ENCODE measurements at places on chromosomes 2 and 18. TPM values are rescaled to one million over a fixed set of nuclear protein-coding genes. Genes with fewer than 3 reads are reported as not detected.
A peak's percentile ranks its signal among the peaks of the same experiment; 100 is the strongest.

ING5 gene
- 19.3 TPM for polyA plus RNA-seq

FAP gene
- polyA plus RNA-seq = not detected

SPDYA gene
- polyA plus RNA-seq = 0.92 TPM

NMUR1 gene
- 0.04 TPM for polyA plus RNA-seq

GRHL1 gene
- polyA plus RNA-seq = 0.25 TPM

SCN7A gene
- polyA plus RNA-seq = not detected

SIX2 gene
- not detected for polyA plus RNA-seq

KYNU gene
- polyA plus RNA-seq = 31.3 TPM

DNA sequence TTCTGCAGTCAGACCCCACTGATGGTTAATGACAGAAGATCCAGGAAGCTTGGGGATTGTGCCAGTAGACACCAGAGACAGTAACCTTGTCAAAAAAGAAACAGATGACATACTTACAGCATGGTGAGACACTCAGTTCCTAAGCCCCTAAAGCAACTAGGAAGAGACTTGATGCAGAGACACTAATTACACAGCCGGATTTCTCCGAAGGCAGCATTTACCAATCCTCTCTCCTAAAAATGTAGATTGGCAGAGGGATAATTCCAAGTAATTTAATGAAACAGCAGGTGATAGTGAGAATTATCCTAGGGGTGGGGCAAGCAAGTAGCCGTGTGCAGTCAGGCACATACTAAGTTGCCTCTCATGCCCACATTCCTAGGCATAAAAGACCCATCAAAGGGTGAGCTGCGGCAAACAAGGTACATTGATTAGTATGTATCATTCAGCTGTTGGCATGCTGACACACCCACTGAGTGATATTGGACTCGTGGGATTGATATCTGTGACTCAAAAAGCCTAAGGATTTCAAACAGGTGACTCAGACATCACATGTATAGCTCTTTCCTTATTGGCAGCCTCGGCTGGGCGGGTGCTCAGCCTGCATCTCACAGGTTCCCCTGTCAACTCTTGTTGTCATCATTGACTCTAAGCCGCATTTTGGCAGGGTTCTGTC lies 296.7 kb upstream of the ATP5MC3 start:
- DNase-seq = no peak

- DNase-seq = no peak
Observed at GRCh38 chr2:73611867-73612266, 30.4 kb downstream of the NAT8 start.

GRCh38 chr2:220000080-220000479 lies 372.6 kb downstream of the SLC4A3 start:
- no peak for DNase-seq

DNA sequence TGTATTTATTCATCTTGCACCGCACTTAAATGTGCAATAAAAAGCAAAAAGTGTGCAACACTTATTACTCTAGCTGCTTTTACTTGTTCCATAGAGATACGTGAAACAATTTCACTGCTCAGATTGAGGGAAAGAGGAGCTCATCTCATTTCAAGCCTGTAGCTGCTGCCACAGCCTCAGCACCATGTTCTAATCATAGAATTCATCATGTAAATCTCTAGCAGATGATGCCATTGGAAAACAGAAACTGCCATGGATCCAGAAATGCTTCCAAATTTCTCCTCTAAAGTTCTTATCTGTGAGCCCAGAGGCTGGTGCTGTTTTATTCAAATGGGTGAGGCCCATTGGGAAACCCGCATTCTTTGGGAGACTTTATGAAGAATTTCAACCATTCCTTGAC lies 2.0 kb downstream of the CDC42EP3 start:
- no peak for DNase-seq

- no peak for DNase-seq
Observed at GRCh38 chr2:118274841-118275510, 186.7 kb downstream of the INSIG2 start.

DNA sequence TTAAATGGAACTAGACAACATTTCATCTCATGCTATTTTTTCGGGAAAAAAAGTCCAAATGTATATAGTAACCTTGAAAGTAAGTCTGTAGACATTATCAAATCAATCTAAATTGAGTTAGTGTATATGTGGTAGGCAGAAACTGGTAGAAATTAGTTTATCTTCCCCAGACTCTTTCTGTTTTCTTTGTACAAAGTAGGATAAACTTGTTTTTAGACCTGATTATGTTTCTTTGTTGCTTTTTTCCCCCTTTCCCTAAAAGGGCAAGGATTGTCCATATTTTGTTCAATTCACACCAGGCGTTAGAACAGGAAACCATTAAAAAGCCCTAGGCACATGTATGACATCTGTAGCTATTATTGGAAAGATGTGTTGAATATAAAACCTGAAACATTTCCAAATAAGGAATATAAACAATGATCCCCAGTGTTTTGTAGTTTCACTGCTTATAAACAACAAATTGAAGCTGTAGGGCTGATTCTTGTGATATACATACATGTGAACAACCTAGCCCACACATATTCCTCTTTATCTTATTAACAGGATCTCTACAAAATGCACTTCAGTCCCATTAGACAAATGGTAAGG lies 528.3 kb downstream of the PARD3B start:
- no peak for DNase-seq

DNA sequence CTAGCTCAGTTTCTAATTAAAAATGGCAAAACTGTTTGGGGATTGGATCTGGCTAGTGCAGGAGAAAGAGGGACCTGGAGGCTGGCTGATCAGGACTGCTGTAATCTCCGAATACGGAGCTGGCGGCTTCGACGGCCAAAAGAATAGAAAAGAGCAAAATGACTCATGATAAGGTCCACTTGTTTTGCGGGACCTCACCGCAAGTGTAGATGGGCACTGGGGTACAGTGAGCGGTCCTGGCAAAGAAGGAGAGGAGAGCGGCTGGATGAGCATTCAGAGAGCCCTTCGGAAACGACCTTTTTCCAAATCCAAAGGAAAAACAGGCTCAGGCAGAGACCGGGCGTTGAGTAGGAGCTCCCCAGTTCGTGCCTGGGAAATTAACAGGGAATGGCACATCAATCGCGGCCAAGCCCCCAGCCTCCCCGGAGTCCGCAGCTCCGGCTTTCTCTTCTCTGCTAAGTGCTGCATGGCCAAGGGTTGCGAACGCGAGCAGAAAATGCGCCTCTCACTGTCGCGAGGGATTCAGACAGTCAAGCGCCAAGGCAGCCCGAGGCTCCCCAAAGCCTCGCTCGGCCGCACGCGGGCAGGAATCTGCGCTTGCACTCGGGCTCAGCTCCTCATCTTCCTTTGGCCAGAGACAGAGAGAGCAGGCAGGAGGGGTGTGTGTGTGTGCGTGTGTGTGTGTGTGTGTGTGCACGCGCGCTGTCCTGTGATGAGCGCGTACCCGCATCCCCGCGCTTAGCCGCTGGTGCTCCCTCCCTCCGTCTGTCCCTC lies 1.8 kb downstream of the DCC start:
- DNase-seq = no peak

GRCh38 chr2:201859949-201860348 lies 53.6 kb downstream of the CDK15 start:
- DNase-seq = no peak

DNA sequence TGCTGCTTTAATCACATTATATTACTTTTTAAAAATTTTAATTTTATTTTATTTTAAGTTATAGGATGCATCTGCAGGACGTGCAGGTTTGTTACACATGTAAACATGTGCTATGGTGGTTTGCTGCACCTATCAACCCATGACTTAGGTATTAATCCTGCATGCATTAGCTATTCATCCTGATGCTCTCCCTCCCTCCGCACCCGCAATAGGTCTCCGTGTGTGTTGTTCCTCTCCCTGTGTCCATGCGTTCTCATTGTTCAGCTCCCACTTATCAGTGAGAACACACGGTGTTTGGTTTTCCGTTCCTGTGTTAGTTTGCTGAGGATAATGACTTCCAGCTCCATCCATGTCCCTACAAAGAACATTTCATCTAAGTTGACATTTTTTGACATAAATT lies 283.2 kb downstream of the CYRIA start:
- no peak for DNase-seq

DNA sequence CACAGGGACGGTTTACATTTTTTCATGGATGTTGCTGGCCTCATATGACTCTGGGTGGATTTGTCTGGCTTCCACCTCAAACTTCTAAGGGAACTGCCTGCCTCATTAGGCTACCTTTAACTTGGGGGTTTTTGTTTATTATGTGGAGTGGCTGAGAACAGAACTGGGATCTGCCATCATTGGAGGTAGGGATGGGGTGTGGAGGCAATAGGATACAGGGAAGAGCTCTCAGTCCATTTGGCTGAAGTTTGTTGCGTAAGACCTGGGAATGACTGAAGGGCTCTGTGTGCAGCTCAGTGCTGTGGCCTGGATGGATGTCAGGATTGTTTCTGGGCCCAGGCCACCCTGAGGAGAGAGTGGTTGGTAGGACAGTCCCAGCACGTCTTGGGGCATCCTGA lies 31.2 kb downstream of the ASB1 start:
- DNase-seq = no peak

- DNase-seq = no peak
Observed at GRCh38 chr18:64872710-64873458, 724.0 kb upstream of the LINC00305 start.

DNA sequence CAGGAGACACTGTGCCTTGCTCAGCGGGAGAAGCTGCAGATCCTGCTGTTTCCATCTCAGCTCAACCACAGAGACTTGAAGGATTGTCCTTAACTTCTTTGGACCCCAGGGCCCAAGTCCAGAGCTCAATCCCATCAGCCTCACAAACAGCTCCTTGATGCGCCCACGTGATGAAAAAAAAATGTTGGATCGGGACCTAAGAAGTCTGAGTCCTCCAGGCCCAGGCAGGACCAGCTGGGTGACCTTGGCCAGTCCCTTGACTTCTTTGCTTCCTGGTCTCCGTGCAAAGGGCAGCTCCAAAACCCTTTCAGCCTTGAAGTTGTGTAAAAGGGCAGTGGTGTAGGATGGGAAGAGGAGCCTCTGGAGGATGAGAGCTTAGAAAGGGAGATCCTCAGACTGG lies 175.5 kb downstream of the ZFP36L2 start:
- DNase-seq = no peak

DNA sequence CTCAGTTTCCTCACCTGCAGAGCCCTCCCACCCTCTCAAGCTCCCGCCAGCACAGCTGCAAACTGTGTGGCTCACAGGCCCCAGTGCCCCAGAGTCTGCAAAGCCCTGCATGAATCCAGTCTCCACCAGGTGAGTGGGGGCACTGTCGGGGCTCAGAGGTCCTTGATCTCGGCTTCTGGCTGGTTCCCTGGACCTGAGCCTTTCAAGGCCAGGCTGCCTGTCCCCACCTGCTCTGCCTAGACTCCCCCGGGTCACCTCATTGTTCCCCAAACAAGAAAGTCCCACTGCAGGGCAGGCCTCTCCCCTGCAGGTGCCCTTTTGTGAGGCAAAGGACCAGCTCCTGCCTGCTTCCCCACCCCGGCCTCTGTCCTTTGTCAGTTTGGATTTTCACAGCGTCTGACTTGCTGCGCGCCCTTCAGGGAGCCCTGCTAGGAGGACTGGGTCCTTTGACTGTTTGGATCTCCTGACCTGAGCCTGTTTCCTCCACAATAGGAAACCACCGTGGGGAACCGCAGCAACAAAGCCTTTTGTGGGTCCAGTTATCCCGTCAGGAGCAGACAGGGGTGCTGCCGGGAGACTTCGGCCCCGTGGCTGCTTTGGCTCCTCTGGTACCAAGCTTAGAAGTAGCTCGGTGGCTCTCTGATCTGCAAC lies 200.5 kb upstream of the HDAC4 start:
- no peak for DNase-seq

GRCh38 chr2:122390406-122390805 lies 635.0 kb downstream of the TSN start:
- peak; percentile 7 for DNase-seq

DNA sequence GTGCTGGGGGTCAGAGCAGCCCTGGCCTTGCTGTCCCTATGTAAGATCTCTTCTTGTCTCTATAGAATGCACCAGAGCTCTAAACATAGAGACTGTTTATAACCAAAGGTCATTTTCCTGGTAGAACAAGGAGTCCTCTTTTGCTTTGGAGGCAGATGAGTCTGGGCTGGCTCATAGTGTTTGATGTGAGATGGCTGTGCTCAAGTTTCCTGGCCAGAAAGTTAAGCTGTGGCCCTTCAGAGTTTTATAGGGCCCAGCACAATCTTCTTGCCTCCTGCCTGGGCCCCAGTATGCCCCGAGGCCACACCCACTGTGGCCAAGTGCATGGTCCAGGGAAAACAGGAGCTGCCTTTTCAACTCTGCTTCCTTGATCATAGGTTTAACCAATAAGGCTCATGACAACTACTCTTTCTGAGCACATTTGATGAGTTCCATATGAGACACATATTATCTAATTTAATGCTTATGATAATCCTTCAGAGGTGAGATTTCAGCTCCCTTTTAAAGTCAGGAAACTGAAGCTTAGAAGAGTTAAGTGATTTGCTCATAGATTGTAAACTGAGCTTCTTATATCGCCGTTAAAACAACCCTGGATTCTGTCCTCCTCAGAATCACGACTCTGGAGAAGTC lies 66.3 kb downstream of the MYCN start:
- no peak for DNase-seq

- no peak for DNase-seq
Observed at GRCh38 chr2:133312038-133312729, 256.1 kb downstream of the NCKAP5 start.

DNA sequence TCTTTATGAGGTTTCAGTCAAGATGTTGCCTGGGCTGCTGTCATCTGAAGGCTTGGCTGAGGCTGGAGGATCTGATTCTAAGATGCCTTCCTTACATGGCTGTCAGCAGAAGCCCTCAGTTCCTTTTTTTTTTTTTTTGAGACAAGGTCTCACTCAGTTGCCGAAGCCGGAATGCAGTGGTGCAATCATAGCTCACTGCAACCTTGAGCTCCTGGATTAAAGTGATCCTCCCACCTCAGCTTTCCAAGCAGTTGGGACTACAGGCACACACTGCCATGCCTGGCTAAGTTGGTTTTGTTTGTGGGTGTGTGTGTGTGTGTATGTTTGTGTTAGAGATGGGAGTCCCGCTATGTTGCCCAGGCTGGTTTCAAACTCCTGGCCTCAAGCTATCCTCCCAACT lies 13.1 kb upstream of the SLC35F5 start:
- no peak for DNase-seq

DNA sequence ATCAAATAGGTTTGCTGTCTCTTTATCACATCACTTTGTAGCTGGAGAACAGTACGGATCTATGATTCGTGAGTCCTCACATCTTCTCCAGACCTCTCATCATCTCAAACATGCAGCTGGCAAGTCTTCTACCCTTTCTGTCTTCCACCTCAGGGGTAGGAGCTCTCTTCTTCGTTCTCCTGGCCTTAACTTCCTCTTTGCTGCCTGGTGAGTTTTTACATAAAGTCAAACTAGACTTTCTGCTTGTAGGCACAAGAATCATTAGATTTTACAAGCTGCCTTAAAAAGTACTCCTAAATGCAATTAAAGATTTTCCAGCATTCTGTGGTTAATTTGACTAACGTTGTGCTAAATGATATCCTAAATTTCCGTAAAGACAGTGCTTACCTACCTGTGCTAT lies 43.7 kb upstream of the TANK start:
- no peak for DNase-seq

GRCh38 chr2:170675701-170676100 lies 39.4 kb upstream of the SP5 start:
- no peak for DNase-seq
